ENCODE measurements at places on chromosomes 2 and 18.

- DNase-seq, result no peak
Measured at GRCh38 chr2:236600892-236601291, 31.3 kb downstream of the ACKR3 start.

GRCh38 chr18:37844209-37844970 lies 278.8 kb upstream of the CELF4 start:
- DNase-seq, result no peak

DNA sequence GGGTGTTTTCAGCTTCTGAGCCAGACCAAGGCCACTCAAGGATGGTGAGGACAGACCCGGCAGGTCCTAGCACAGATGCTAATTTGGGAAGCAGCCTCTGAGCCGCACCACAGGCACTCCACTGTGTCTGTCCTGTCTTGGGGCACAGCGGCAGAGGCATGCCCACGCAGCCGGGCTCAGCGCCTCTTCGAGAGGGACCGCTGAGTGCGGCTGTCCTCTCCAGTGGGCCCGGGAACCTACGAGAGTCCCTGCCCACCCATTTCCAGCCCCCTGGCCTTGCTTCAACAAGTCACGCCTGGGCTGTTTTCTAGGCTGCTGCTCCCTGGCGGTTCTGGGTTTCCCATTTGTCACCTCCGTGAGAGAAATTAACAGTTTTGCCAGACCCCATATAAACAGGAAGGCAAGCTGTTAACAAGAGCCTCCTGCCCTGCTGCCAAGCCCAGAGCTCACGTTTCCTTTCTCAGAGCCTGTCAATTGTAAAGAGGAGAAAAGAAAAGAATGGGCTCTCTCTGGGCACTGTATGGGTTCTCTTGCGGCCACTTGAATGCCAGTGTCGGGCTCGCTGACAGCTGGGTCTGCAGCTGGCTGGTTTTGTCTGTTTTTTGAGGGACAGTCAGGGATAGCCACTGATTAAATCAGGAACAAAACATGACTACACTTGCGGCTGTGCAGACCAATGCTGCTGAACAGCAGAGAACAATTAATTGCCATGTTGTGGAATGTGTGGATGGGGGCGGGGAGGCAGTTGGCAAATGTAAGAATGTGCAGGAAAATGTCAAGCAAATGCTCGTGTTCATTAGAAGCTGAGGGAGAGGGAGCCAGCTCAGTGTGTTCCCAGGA lies 30.6 kb downstream of the TMEM17 start:
- no peak for DNase-seq

- DNase-seq, result no peak
Measured at GRCh38 chr2:196278491-196278911, 107.1 kb upstream of the STK17B start.

- no peak for DNase-seq
Measured at GRCh38 chr2:41170589-41170988, 718.7 kb upstream of the SLC8A1 start.

GRCh38 chr2:207132019-207132418 lies 33.7 kb downstream of the KLF7 start:
- no peak for DNase-seq

DNA sequence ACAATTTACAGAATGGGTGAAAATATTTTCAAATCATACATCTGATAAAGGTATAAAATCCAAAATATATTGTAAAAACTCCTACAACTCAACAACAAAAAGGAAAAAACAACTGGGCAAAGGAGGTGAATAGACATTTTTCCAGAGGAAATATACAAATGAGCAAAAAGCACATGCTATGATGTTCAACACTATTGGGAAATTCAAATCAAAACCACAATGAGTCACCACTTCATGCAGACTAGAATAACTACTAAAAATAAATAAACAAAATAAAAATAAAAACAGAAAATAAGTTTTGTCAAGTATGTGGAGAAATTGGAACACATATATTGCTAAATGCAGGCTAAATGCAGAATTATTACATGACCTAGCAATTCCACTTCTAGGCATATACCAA lies 120.9 kb downstream of the FSIP2 start:
- DNase-seq, result no peak

Data from stimulated activated CD8-positive, alpha-beta memory T cell treated with anti-CD3 and anti-CD28 coated beads, Interleukin-15, amount 100 ng/mL, for 4 hours (primary cell).